ENCODE measurements at places on chromosomes 4 and X.

DNA sequence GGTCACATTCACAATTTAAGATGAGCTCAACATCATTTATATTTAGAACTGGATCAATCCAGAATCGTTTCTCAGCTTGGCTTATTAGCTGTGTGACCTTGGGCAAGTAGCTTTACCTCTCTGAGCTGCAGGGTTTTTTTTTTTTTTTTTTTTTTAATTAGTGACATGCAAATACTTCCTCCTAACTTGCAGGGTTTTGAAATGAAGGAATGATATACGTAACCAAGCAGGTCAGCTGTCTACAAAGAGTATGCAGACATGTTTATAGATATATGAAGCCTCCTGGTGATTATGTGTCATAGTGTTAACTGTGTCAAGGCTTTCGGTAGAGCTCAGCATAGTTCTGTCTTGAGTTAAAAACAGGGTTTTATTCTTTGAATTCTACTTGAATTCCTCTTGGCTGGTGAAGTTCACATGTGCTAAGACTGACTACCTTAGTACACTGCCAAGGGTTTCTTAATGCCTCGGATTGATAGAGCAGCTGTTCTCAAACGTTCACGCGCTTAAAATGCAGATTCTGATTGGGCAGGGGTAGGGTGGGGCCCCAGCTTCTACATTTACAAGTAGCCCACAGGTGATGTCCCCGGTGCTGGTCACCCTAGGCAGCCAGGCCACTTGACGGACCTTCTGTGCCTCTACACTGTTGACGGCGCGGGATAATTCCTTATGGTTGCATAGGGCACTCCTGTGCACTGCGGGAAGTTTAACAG, 654 bp upstream of the STS start:
- no peak for DNase-seq

DNA sequence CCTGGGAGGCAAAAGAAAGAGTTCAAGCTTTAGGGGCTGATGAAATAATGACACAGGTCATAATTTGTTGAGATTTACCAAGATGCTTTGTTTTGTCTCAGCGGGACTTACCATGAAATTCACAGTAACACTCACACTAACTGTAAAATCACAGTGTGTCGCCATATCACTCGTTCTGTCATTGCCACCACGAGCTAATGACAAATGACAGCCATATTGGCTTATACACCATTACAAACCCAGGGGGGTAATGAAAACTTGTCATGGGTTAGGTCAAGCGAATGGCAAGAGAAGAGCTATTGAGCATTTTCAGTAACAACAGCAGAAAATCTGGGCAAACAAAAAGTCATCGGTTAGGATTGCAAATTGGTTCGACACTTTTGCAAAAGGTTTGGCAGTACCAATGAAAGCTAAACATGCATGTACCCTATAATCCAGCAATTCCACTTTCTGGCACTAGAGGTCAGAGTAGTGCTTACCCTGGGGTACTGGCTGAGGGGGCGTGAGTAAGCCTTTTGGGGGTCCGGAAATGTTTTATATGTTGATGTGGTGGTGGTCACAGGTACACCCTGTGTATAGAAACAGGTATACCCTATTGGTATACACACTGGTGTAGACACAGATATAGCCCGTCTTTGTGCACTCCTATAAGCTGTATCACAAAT, 83.9 kb upstream of the RAI2 start:
- DNase-seq = no peak

- no peak for DNase-seq
These were observed 10.3 kb downstream of the PHKA2 start for GRCh38 chrX:18973527-18974192.

- no peak for DNase-seq
These were observed 52.2 kb downstream of the AFAP1 start for GRCh38 chr4:7887436-7887835.

All from Peyer's patch (tissue), 4 donors.